H1 (cell line): ENCODE measurements at places on chromosomes 1 and 21. TPM values are rescaled to one million over a fixed set of nuclear protein-coding genes. Genes with fewer than 3 reads are reported as not detected.

The MTHFR gene
- polyA plus RNA-seq, result 8.7 and 11.6 TPM in 2 replicates

The LCE3D gene
- polyA plus RNA-seq, result not detected in 2 replicates

The GUCA2B gene
- polyA plus RNA-seq, result not detected in 2 replicates

GRCh38 chr1:168752171-168752832, 23.3 kb upstream of the DPT start:
- no peaks in the 10 kb centered on the region for H3K36me3 ChIP-seq
- no peaks in the 10 kb centered on the region for H3K27me3 ChIP-seq
- no peak overlapping the region for H3K4me3 ChIP-seq
- DNase-seq, result no peak
- H3K27ac ChIP-seq, result no peak overlapping the region

- H3K4me3 ChIP-seq, result no peak overlapping the region
- no peak for DNase-seq
- no peaks in the 10 kb centered on the region; the same call in 1 of the 2 replicates for H3K36me3 ChIP-seq
- H3K4me1 ChIP-seq, result no peaks in the 10 kb centered on the region
Observed at GRCh38 chr1:243841507-243841906, 8.5 kb downstream of the AKT3 start.
